ENCODE measurements at places on chromosomes 11 and 22.

- DNase-seq, result peak; percentile 32
Measured at GRCh38 chr11:134045799-134046635, 22.9 kb upstream of the JAM3 start.

DNA sequence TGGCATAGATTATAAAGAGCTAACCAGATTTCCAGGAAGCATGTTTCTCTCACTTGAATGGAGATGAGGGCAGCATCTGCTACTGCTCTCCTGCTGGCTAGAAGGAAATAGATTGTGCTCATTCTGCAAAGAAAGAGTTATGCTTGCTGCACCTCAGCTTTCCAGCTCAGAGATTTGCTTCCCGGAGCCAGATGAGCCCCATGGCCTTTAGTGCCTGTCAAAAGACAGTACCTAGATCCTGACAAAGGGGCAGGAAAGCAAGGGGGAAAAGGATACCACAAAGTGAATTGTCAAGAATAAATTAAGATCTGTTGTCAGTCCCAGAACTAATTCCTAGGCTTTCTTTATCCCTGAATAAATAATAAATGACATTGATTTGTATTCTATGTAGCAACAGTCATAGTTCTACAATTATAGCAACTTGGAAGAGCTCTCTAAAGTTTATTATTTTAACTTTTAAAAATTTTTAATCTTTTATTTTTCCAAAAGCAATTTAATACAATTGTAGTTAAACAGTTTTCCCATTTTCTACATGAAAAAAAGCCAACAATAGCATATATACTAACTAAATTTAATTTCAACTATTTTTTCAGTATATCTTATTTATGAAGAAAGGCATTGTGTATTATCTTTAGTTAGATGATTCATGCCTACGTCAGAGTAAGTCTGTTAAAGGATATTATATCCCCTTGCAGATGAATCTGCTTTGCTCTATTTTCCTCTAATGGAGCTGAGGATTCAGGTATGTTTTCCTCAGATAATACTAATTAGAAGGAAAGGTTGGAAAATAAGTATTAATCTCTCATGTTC is 306.1 kb upstream of the DDI1 start:
- peak; percentile 43 for DNase-seq

DNA sequence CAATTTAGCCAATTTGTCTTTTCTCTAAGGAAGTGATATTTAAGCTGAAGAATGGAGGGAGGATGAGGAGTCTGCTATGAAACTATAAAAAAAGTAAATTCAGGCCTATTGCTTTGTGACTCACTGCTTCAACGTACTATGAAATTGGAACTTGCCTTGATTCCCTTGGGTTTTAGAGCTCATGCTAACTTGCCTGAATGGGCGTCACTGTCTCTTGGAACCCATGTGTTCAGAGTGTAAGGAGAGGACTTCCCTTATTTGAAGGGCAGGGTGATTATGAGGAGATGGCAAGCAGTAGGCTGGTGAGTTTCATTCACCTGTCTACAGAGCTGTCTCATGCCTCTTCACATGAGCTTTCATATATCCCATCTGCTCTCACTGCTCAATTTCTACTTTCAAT is 28.7 kb upstream of the WT1 start:
- DNase-seq, result no peak

DNA sequence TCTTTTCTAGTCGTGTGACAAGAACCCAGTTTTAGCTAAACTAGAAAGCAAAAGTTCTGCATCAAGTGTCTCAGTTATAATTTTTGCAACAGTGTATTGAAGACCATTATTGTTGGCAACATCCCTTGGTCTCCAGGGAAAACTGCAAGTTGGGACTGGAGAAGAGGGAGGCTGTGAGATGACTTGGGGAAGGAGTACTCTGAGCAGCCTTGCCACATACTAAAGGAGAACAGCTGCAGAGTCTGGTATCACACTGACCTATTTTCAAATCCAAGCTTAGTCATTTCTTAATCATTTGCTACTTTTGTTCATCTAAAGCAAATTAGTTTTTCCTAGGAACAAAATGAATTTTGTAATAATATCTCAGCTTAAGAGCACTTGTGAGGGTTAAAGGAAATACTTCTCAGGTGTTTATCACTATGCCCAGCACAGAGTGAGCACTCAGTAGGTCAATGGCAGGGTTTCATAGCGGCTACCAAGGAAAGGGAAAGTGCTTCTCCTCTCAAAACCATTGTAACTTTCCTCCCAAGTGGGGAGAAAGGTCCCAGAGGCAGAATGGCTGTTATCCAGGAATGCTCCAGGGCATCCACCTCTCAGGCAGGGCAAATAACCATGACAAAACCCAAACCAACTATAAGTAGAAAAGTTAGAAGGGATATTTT is 247.1 kb downstream of the C11orf87 start:
- peak; percentile 2 for DNase-seq

DNA sequence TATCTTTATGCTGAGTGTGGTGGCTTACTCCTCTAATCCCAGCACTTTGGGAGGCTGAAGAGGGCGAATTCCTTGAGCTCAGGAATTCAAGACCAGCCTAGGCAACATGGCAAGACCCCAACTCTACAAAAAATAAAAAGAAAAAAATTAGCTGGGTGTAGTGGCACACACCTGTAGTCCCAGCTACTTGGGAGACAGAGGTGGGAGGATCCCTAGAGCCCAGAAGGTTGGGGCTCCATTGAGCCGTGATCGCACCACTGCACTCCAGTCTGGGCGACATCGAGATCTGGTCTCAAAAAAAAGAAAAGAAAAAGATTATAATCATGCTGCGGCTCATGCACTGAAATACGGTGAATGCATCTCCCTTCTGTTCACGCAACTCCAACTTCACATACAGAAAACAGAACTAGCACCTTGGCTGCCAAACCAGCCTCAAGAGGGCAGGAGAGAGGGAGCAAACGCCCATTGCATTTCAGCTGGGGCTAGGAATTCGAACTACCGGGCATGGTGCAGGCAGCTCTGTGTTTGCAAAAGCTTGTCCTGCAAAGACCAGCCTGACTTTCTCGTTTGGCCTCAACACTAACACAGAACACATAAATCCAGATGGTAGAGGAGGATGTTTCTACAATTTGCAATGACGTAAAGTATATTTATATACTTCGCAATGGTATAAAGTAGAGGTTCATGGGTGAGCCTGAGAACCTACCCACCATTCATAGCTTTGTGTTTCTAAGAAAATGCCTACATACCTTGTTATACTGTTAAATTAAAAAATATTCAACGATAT is 6.3 kb upstream of the SYNGR1 start:
- peak; percentile 73 for DNase-seq

GRCh38 chr11:79536155-79536917 is 95.5 kb upstream of the TENM4 start:
- no peak for DNase-seq

- no peak for DNase-seq
Measured at GRCh38 chr11:72030472-72031045, 31.9 kb downstream of the IL18BP start.

DNA sequence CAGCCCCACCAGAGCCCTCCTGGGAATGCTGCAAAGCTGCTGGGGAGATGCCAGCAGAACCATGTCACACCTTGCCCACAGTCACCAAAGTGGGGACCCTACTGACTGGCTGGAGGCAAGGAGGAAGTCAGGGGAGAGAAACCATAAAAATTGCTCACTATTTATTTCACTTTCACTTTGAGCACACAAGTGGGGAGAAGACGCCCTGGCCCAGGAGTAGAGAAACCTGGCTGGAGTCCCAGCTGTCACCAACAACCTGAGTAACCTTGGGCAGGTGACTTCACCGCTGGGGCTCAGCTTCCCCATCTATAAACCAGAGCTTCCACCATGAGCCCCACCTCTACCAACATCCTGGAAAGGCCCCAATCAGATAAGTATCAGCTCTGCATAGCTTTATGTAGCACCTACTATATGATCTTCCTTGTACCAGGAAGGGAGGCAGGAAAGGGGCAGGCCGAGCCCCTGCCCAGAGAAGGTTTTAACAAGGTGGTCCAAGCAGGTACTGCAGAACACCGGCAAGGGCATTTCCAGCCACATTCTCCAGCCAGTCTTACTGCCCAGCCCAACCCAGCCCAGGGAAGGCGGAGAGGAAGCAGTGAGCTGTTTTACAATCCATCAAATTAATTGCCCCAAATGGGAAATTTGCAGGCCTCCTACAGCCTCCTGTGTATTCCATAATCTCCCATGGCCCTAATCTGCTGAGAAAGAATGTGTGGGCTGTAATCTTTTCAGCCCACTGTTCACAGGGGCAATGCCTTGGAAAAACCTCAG is 27.6 kb downstream of the PLEKHA7 start:
- DNase-seq, result no peak

DNA sequence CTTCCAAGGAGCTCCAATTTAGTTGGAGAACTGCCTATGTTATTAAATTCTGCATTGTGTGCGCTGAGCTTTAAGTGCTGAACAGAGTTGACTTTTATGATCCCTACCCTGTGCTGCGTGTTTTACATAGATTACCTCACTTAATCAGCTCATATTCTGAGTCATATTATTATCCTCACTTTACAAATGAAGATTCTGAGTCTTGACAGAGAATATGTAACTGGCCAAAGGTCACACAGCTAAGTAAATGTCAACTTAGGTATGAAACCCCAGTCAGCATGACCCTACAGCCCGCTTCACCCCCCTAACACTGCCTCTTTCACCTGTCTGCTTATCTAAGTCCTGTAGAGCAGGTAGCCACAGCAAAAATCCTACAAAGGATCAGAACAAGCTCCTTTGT is 19.8 kb upstream of the TMPRSS5 start:
- no peak for DNase-seq

DNA sequence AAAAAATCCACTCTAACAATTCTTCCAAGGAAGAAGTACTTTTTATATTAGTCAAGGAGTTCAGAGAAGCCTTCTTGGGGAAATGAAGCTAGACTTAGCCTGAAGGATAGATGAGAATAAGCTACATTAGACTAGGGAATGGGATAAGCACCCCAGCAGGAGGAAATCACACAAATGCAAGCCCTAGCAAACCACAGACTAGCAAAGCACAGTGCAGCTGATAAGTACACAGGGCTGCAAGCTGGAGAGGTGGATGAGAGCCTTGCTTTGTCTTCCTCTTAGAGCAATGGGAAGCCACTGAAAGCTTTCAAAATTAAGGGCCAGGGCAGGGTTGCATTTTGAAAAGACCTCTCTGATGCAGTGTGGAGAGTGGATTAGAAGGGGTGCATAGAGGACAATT is 946.2 kb downstream of the LRRC4C start:
- DNase-seq, result no peak

DNA sequence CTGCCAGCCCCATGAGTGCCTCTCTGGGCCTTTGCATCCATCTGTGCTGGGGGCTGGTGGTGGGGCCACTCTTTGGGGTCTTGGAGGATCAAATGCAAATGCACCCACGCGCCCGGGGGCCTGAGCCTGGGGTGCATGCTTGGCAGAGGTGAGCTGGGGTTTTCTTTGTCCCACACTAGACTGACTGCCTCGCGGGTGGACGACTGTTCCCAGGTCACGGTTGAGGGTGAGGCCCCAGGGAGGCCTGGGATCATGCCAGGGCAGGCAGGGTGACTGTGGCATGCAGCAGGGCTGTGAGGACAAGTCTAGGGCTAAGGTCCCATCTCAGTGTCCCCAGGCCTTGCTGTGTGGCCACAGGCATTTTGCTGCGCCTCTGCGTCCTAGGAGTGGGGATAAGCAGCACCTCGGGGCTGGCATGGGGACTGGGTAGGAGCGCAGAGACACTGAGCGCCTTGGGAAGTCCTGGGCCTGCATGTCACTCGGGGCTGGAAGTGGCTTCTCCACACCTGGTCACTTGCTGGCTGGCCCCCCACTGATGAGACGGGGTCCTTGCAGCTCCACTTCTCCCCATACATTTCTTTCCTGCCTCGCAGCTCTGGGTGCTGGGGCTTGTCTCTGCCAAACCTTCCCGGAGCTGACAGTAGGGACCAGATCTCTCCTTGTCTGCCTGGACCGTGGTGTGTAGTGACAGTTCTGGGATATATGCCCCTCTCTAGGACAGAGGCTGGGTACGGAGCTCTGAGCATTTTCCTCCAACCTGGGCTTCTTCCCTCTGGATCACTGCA is 133.1 kb downstream of the CTTN start:
- no peak for DNase-seq

DNA sequence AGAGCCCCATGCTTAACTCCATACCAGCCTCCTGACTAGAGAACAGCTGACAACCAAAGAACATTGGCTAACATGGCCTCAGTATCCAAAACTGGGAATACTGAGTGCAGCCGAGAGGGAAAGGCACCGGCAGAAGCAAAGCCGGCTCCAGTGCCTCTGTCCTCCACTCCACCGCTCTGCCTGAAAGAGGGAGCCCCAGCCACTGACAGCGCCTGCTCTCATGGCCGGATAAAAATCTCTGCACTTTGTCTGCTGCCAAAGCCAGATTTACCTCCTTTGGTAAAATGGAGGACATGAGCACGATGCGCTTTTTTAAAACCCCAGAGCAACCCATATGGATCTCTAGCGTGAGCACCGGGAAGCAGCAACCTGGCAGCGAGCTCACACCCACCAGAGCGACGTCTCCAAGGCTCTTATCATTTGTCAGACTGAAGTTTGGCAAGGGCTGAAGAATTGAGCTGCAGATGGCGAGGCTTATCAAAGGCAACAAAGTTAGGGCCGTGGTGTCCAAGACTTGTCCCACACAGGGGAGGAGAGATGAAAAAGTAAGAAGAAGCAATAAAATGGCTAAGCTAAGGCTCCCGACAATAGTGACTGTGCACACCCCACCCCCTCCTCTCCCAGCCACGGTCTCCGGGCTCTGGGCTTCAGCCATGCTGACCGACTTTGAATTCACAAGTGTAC is 71.4 kb downstream of the EFCAB6 start:
- DNase-seq, result no peak

DNA sequence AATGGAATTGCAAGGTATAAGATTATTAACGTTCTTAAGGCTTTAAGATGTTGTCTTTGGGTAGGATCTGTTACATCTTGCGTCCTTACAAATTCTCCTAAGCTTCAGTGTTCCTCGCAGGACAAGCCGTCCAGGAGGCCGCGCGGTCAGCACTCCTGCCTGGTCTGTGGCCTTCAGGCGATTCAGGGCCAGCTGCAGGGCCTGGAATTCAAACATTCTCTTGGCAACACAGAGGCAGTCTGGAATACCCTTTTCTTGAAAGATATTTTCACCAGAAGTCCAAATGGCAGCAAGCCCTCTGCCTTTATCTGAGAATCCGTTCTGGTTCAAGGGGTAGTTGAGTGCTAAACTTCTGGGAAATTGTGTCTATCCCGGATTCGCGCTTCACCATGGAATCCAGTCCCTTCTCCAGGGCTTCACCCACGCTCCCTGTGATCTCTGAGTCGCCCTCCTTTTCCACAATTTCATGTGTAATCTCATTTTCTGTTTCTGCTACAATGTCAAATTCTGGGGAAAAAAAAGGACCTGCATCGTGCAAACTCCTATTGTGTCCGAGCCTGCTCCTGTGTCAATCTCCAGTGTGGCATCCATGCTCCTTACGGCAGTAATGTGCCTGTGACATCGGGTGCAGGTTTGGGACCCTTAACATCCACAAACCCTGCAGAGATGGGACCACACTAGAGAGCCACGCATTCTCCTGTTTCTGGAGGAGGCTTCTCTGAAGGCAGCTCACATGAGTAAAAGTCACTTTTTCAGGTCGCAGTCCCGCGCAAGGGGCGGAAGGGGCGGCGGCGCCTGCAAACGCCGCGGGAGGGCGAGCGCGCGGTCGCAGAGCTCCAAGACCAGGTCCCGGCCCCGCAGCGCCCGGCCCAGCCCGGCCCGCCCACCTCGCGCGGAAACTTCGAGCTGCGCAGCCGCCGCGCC is 25.4 kb upstream of the SORL1 start:
- no peak for DNase-seq
